ENCODE measurements at places on chromosomes 2 and 18.

DNA sequence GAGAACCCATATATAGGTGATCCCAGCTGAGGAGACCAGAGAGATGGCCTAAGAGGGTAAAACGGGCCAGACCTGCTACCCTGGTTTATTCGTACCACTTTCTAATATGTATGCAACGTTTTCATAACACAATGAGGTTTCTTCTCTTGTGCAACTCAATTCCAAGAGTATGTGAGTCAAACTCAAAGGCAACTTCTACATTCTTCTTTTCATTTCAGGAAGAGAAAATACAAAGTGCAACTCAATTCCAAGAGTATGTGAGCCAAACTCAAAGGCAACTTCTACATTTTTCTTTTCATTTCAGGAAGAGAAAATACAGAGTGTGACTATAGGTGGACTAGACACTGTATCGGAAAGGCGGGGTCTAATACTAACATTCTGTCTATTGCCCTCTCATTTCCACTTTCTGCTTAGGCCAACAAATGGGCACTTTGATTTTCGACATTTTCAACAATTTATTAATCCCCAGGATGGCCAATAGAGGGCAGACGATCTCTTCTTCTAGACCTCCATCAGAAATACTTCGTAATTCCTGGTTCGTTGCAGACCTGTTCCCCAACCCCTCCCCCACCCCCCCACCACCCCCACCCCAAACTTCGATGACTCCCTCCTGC lies 3.7 kb upstream of the CRIM1 start:
- DNase-seq, result no peak

DNA sequence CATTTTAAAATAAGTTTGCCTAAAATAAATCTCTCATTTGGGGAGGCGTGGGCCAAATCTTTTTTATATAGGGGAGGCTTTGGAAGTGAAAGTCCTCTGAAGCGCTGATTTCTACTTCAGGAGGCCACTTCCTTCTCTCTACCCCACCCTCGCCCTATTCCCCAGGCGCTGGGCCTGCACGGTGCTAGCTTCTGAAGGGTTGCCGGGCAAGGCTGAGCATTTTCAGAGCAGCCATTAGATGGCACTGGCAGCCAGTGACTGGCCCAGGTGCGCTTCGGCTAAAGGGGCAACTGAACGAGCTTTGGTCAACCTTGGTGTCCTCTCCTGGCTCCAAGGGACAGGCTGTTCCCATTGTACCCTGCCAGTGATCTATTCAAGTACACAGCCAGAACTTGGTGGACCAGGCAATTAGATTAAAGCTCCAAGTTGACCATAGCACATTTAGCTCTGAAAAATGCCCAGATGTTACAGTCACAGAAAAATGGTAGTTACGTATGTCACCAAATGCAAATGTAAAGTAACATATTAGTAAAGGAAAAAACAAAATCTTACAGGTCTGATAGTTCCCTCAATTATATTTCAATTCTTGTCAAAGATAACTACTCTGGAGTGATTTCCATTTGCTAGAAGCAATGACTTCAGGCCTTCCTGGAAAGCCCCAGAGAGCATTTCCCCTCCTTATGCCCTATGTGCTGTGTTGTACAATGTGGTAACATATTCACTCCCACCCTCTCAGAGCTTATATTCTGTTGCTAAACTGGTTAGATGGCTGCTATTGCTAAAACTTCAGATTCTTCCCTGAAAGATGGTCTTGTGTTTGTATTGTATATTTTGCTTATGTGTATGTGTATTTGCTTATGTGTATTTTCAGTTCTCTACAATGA lies 2.1 kb downstream of the POMC start:
- DNase-seq, result peak; percentile 32

DNA sequence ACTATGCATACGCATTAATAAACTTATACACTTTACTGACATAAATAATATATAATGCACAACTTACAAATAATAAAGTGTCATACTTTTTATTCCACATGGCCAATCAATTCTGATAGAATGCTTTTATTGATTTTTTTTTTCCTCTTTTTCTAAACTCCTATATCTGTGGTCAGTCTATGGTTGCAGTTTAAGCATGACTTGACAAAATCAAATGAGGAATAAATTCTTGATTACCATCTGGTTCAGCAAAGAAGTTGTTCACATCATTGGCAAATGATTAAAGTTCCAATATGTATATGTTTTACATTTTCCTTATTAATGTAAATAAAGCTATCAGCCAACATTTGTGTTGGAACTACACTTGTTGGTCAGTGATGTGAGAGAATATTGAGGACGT lies 83.5 kb downstream of the EML6 start:
- no peak for DNase-seq

DNA sequence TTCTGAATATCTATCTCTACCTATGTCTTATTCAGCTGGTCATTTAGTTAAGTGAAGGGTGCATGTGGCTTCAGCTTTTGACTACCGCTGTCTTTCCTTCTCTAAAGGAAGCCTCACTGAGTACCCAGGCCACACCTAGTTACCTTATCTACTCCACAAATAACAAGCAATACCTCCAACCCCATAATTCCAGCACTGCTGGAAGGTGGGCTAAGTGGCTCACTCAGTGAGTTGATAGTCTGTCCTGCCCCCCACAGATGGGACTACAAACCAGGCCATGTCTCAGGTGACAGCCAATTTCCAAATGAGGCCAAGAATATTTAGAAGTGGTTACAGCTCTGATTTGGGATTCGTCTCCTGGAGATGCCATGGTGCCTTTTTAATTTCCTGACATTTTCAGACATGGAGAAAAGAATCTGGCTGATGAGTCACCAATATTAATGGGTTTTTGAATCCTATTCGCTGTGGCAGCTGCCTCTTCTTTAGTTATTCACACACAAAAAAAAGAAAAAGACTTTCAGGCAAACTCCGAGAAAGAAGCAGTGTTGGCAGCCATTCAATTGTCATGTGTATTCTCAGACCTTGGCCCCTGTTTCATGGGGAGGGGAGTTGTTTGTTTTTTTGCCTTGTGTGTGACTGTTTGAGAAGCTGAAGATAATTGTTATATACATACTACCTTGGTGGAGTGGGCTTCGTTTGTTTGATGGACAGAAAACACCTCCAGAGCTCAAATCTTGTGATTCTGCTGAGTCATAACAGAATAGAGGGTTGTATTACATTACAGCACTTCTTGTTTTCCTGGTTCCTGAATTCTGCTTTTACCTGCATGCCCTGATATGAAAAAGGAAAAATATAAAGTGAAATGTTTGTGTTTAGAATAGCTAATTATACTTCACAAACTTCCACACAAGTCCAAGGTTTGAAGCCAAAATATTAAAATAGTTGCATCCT lies 64.2 kb downstream of the SCG2 start:
- DNase-seq, result no peak

DNA sequence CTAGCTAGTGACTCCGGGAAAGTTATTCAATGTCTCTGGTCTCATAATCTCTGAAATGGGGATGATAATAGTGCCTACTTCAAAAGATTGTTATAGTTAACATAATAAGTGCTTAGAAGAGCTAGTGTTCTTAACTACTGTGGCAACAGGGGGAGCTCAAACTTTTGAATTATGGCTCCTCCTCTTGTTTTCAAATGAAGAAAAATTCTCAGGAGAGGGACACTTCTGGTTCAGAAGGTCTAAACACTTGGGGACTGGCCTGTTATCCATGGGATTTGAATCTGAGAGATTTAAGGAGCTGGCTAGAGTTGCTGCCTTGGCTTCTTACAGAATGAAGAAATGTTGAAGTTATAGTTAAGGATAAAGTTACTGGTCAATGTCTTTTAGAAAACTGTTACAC lies 92.2 kb upstream of the ITGB6 start:
- DNase-seq, result no peak

DNA sequence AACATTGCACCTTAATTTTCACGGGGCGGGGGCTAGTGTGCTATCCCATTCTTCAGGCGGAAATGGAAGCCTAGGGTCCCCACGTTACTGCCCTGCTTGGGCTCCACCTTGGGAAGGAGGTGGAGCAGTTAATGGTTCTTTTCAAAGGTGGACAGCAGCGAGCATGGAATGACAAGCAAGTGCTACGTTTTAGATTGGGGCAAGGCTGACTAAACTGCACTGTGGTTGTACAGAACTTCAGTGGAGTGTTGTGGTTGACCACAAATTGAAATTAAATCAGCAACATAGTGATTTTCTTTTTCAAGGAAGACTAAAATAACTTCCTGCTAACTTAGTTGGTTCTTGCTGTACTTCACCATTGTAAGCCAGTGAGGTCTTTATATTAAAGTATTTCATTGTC lies 47.0 kb downstream of the CHRNA1 start:
- DNase-seq, result no peak

GRCh38 chr2:109064660-109065390 lies 64.2 kb upstream of the SH3RF3 start:
- DNase-seq, result no peak

- no peak for DNase-seq
These were observed 117.8 kb downstream of the CTIF start for GRCh38 chr18:48656582-48656981.

- no peak for DNase-seq
These were observed 364.3 kb downstream of the PLCL1 start for GRCh38 chr2:198168651-198169050.

- no peak for DNase-seq
These were observed 40.3 kb upstream of the HNMT start for GRCh38 chr2:137924019-137924418.

DNA sequence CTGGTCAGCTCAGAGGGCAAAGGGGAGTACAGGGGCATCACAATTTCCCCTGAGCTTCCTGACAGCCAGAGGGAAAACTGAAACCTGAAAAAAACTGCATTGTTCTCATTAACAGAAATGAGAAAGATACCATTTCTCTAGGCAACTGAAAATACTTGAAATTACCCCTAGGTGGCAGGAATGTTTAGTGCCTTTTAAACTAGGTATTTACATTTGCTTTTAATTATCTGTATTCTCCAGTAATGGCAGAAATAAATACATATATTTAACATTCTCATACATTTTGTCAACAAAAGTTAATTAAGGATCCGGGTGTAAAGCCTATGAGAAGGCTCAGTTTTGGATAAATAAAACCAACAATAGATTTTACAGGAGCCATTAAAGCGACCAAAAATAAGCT lies 34.5 kb downstream of the RPL31 start:
- no peak for DNase-seq

- DNase-seq, result no peak
These were observed 78.4 kb downstream of the TMEM247 start for GRCh38 chr2:46557788-46558187.

GRCh38 chr2:89829828-89830227 lies 1138.4 kb downstream of the RPIA start:
- DNase-seq, result no peak

DNA sequence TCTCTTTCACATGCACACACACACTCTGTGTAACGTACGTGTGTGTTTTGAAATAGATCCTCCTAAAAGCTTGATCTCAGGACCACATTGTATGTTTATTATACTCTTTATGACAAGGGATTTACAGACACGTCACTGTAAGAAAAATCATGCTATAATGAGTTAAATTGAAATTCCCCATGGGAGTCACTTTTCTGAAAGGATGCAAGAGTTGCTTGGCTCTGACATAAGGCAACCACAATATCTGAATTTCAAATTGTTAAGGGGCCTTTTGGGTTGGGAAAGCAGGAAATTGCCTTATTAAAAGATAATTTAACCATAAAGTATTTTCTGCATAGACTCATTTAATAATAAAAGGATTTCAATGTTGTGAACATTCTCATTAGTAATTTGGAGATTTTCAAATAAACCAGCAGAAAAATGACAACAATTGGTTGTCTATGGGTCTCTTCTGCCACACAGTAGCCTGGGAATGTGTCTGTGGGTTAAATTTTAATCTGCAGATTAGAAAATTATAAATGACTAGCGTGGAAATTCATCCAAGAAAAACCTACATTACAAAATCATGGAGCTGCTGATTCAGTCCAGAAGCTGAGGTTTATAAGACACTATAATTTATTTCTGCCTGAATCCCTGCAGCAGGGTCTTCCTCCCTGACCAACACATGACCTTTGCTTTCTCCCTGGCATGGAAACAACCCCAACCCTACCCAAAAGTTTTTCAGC lies 75.9 kb upstream of the PID1 start:
- no peak for DNase-seq

DNA sequence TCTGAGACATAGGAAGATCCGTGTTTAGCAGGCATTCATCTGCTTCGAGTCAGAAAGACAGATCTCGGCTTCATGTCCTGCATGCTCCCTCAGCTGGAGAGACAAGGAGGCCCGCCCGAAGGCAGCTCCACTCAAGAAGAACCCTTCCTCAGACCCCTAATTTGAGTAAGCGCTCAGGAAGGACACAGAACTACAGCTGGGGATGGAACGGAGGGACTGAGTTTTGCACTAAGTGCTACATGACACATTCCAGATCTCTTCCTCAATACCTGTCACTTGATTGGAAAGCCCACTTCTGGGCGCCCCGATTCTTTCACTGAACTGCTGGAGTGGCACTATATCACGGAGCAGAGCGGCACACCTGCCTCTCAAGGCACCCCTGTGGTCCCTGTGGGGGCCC lies 185.6 kb upstream of the PXDN start:
- DNase-seq, result no peak

- no peak for DNase-seq
These were observed 55.1 kb downstream of the CFAP221 start for GRCh38 chr2:119599384-119599783.

- DNase-seq, result no peak
These were observed 101.7 kb upstream of the FZD7 start for GRCh38 chr2:201931951-201932350.

GRCh38 chr2:59932341-59932740 lies 621.1 kb downstream of the BCL11A start:
- DNase-seq, result no peak

DNA sequence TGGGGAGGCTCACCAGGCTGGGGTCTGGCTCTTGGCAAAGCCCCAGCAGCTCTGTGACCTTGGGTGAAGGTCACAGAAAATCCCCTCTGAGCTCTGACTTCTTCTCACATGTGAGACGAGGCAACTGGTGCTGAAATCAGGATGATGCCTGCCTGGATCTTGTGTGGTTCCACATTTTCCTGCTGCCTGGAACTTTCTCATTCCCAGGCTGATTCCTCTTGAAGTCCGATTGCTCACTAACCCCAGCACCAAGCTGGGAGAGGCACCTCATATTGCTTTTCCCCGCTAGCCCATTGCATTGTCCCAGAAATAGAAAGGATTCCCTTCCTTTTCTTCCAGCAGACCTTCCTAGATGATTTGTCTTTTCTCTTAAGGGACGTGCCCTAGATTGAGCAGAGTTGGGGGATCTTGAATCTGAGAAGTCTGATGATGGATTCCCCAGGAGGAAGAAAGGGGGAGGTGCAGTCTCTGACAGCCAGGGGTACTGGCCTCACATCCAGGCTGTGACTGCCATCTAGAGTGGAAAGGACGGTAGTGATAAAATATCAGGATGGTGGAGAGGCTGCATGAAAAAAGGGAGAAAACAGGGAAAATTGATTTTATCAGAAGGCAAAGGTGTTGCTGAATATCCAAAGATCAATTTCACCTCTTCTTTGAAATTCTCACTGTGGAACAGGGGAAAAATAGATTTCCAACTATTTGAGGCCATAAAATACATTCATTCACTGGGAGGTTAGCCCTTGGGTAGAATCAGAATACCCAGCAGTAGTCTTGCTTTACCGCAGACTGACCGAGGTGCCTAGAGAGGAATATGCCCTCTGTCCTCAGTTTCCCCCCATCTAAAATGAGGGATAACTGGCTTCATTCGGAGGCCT lies 96.3 kb downstream of the FAM210A start:
- peak; percentile 59 for DNase-seq

- no peak for DNase-seq
These were observed 112.8 kb downstream of the DSC3 start for GRCh38 chr18:30929718-30930117.

Data from endothelial cell (in vitro differentiated cells).